Activated T-helper 9 cell treated with anti-CD3 and anti-CD28 coated beads, Interleukin-2, amount 50 U/mL, for 16 hours (primary cell): ENCODE measurements at places on chromosomes 7 and 10.

GRCh38 chr10:114103284-114103683 lies 59.6 kb downstream of the ADRB1 start:
- DNase-seq: no peak

GRCh38 chr10:102133373-102134195 lies 744 bp downstream of the PPRC1 start:
- DNase-seq: peak; percentile 50

GRCh38 chr7:86939197-86939814 lies 120.1 kb downstream of the ELAPOR2 start:
- DNase-seq: no peak

GRCh38 chr10:95236068-95236903 lies 42.2 kb downstream of the ACSM6 start:
- no peak for DNase-seq

- no peak for DNase-seq
Measured at GRCh38 chr7:16260236-16260728, 161.1 kb downstream of the CRPPA start.

- no peak for DNase-seq
Measured at GRCh38 chr10:62511656-62512055, 137.5 kb downstream of the ZNF365 start.

- no peak for DNase-seq
Measured at GRCh38 chr10:97102441-97102840, 83.3 kb downstream of the SLIT1 start.

GRCh38 chr10:82256275-82256674 lies 381.3 kb downstream of the NRG3 start:
- DNase-seq: no peak

- DNase-seq: no peak
Measured at GRCh38 chr10:122571892-122572291, 11.3 kb downstream of the DMBT1 start.

GRCh38 chr7:79319369-79319768 lies 134.1 kb downstream of the MAGI2 start:
- no peak for DNase-seq

DNA sequence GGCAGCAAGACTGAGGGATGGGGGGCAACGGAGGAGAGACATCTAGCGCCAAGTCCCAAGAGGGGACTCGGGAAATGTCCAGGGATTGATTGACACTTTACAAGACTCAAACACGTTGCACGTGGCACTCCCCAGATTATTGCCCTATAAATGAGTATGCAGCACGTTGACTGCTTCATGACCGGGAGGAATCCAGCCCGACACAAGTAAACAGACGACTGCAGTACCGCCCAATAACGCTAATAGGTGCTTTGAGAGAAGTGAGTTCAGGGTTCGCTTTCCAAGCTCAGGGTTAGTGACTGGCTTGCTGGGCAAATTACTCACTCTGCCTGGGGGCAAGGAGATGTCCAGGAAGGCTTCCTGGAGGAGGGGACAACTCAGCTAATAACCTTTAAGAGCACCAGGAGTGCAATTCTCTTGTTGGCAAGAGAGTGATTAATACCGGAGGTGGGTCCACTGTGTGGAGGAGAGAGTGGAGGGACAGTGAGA lies 73.3 kb upstream of the MYL10 start:
- no peak for DNase-seq

- no peak for DNase-seq
Measured at GRCh38 chr10:101145750-101146391, 14.8 kb downstream of the TLX1 start.

- no peak for DNase-seq
Measured at GRCh38 chr10:117503244-117504205, 39.0 kb upstream of the EMX2 start.

- DNase-seq: no peak
Measured at GRCh38 chr10:110912374-110912773, 6.6 kb downstream of the BBIP1 start.

GRCh38 chr7:130273081-130273932 lies 6.6 kb downstream of the CPA2 start:
- DNase-seq: no peak

- no peak for DNase-seq
Measured at GRCh38 chr10:119221201-119221600, 13.8 kb downstream of the GRK5 start.

DNA sequence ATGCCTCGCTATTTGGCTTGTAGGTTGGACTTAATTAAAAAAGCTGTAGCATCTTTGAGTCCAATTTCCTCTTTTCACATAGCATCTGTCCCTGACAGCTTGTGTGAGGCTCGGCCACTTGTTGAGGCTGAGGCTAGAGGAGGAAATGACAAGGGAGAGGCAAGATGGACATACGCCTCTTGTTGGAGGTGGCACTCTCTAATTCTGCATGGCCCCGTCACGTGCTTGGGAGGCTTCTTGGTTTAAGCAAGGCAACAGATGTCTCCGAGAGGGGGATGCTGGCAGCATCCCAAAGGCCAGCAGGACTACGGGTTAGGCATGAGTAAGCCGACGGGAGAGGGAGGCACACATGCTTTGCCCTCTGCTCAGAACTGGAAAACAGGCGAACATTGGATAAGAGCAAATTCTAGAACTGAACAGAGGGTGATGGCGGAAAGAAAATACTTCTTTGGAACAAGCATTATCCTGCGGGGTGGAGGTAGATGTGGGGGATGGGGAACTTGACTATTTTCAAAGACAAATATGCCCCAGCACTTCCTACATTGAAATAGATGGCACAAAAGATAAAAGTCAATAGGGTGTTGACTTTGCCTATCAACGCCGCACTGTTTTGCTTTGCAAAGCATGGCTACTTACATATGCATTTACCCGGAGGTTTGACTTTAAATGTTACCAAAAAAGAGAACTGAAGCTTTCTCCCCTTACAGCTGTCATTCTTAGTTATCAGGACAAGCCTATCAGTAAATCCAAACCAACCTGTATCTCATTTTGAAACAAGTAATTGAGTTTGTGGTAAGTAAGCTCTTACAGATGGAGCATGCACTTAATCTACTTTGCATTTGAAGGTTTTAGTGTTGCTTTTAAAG lies 94.8 kb downstream of the CHN2 start:
- no peak for DNase-seq

GRCh38 chr7:67486401-67486800 lies 489.8 kb downstream of the TYW1 start:
- DNase-seq: no peak

DNA sequence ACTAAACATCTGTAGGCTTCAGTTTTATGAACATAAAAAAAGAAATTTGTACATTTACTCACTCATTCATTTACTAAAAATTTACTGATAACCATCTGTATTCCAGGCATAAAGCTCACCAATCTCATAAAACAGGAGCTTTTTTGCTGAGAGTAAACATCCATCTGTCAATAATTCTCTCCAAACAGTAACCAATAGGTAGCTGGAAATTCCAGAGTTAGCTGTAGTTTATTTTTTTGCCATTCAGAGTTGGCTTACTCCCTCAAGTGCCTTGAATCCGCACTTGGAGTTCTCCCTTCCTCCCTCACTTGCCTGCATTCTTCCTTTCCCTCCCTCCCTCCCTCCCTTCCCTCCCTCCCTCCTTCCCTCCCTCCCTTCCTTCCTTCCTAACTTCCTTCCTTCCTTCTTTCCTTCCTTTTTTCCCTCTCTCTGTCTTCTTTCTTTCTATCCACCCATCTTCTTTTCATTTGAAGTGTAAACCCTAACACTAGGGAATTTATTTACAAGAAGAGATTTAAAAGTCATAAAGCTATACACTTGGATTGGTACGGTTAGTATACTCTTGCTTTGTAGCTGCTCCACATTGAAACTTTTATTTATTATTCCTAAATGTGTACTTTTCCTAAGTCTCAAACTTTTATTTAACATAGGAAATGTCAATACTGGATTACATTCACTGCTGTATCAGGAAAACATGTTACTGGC lies 44.6 kb upstream of the BICC1 start:
- no peak for DNase-seq

DNA sequence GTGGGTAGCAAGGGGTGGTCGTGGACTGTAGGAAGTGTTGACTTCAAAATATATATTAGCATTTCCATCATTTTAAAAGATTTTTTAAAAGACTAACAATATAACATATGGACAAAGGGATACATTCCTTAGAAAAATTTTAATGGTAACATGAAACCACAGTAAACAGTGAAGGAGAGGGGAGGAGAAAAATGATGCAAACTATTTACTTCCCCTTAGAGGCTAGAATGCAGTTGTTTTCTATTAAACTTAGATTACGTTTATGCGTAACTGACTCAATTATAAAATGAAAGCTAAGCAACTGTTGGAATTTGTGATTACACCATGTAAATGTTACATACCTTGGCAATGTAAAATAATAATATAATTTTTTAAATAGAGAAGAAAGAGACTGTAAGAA lies 41.3 kb downstream of the CALD1 start:
- no peak for DNase-seq

DNA sequence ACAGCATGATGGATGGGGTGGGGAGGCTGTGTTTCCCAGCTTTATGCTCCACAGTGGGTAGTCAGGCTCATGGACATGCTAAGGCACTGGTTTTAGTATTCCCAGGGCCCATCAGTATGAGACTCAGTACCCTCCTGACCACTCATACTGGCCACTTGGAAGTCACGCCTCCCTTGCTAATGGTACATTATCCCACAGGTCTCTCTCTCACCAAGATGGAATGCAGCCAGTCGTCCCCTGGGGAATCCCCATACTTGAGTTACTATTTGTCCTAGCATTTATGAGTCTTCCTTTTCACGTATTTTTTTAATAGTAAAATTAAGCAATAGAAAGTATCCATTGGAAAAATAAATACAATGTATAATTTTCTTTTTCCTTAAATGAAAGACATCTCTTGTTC lies 80.6 kb upstream of the TBX20 start:
- DNase-seq: no peak

GRCh38 chr7:51315393-51316261 lies 982 bp downstream of the COBL start:
- no peak for DNase-seq

- no peak for DNase-seq
Measured at GRCh38 chr7:34751725-34752643, 94.0 kb downstream of the NPSR1 start.
